Mesothelial cell of epicardium (in vitro differentiated cells): ENCODE measurements at places on chromosomes 11 and 22. TPM values are rescaled to one million over a fixed set of nuclear protein-coding genes. Genes with fewer than 3 reads are reported as not detected.

- H3K27ac ChIP-seq, result peak overlapping the region; percentile 12
- peak; percentile 49 for DNase-seq
- peak overlapping the region; percentile 77 for H3K4me3 ChIP-seq
- H3K4me1 ChIP-seq, result peaks cover 31% of the 10 kb centered on the region
- peaks cover 3% of the 10 kb centered on the region for H3K27me3 ChIP-seq
- peaks cover 10% of the 10 kb centered on the region for H3K36me3 ChIP-seq
These were observed 886 bp downstream of the PITPNM1 start for GRCh38 chr11:67504005-67504949.

- H3K4me1 ChIP-seq, result peaks cover 30% of the 10 kb centered on the region
- no peaks in the 10 kb centered on the region for H3K27me3 ChIP-seq
- no peak for DNase-seq
- no peaks in the 10 kb centered on the region for H3K36me3 ChIP-seq
These were observed 4.9 kb downstream of the ADORA2A start for GRCh38 chr22:24432059-24432853.

Gene C11orf86
- not detected in 3 replicates for total RNA-seq

GRCh38 chr11:115097796-115098408 is 406.3 kb downstream of the CADM1 start:
- H3K27me3 ChIP-seq, result peaks cover 11% of the 10 kb centered on the region
- no peaks in the 10 kb centered on the region for H3K4me1 ChIP-seq
- H3K36me3 ChIP-seq, result no peaks in the 10 kb centered on the region
- no peak overlapping the region for H3K4me3 ChIP-seq
- DNase-seq, result no peak

GRCh38 chr11:120064341-120064740 is 73.6 kb downstream of the TRIM29 start:
- DNase-seq, result no peak
- peaks cover 90% of the 10 kb centered on the region for H3K4me1 ChIP-seq
- peak overlapping the region; percentile 98 for H3K27ac ChIP-seq
- H3K4me3 ChIP-seq, result no peak overlapping the region

DNA sequence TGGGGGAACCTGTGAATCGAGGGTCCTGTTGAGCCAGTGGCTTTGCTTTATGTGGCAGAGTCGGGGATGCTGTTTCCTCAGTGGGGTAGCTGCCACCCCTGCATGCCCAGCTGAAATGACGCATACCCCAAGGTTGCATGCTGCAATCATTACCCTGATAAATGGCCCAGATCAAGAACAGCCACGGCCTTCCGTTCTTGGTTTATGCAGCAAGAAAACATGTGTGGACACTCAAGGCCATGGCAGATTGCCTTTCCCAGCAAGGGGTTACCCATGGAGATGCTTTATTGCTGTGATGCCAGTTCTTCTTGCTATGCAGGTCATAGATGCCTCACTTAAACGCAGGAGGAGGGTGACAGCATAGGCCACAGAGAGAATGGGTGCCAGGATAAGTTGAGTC is 14.3 kb upstream of the SREBF2 start:
- no peaks in the 10 kb centered on the region for H3K4me1 ChIP-seq
- peaks cover 14% of the 10 kb centered on the region for H3K36me3 ChIP-seq
- H3K4me3 ChIP-seq, result no peak overlapping the region

Gene PIK3IP1
- total RNA-seq, result 16.9 to 19.1 TPM (median 17.4 TPM) in 3 replicates

DNA sequence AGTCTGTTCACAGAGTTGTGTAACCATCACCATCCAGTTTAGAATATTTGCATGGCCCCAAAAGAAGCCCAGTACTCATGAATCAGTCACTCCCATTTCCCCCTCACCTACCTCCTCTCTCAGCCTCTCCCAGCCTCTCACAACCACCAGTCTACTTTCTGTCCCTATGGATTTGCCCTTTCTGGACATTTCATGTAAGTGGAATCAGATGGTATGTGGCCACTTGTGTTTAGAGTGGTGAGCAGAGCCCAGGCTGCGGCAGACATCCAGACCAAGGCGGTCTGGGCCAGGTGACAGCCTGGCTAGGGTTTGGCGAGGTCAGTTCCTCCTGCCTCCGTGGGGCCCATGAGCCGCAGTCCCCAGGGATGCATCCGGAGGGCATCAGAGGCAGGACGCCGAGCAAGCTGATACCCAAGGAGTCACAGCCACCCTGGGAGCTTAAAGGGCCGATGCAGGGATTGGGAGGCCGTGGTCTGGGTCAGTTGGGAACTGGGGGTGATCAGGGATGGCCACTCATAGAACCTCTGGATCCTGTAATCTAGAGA is 53.3 kb upstream of the CLDN5 start:
- no peak overlapping the region for H3K4me3 ChIP-seq
- peaks cover 4% of the 10 kb centered on the region for H3K4me1 ChIP-seq
- DNase-seq, result no peak
- peaks cover 4% of the 10 kb centered on the region for H3K27me3 ChIP-seq

Gene MS4A7
- total RNA-seq, result not detected in 3 replicates

DNA sequence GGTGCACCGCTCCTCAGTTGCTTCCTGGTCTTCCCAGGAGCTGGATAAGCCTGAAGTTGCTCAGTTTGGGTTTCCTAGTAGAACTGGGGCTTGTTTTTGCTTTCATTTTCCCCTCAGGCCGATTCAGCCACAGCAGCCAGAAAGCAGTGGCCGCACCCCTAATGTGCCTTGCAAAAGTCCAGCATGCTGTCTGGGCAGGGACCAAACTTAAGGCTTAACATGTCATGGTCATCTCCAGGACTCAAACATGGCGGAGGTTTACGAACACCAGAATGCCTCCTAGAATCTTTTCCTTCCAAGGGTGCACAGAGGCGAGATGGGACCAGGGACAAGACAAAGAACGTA is 2.5 kb downstream of the GNG3 start:
- H3K36me3 ChIP-seq, result peaks cover 17% of the 10 kb centered on the region
- H3K4me1 ChIP-seq, result peaks cover 46% of the 10 kb centered on the region
- DNase-seq, result no peak
- peak overlapping the region; percentile 98 for H3K27ac ChIP-seq

Gene OR5M3
- total RNA-seq, result not detected in 3 replicates

- DNase-seq, result no peak
- H3K27me3 ChIP-seq, result no peaks in the 10 kb centered on the region
- no peaks in the 10 kb centered on the region for H3K4me1 ChIP-seq
- H3K36me3 ChIP-seq, result peaks cover 32% of the 10 kb centered on the region
- no peak overlapping the region for H3K4me3 ChIP-seq
These were observed 39.6 kb downstream of the NAT10 start for GRCh38 chr11:34145073-34145472.

GRCh38 chr11:12079726-12080556 is 30.4 kb upstream of the MICAL2 start:
- peaks cover 2% of the 10 kb centered on the region for H3K27me3 ChIP-seq
- H3K4me1 ChIP-seq, result peaks cover 6% of the 10 kb centered on the region

Gene SEC14L2
- 4.3 to 6.5 TPM (median 5.4 TPM) in 3 replicates for total RNA-seq

DNA sequence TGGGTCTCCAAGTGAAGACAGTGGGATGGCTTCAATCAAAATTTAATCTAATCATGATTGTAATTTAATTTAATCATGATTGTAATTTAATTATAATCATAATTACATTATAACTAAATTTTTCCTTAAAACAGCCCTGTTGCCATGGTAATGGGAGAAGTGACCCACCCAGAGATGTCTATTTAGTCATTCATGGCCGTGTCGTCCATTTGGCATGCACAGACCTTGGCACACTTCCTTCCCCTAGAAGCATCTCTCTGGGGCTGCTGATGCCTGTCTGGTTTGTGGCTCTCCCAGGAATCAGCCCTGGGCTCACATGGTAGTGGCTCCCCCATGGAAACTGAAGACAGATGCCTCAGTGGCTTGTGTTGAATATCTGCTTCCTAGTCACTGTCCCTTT is 27.0 kb downstream of the P4HA3 start:
- H3K27me3 ChIP-seq, result no peaks in the 10 kb centered on the region
- H3K27ac ChIP-seq, result no peak overlapping the region
- no peak overlapping the region for H3K4me3 ChIP-seq
- H3K4me1 ChIP-seq, result peaks cover 8% of the 10 kb centered on the region
- H3K36me3 ChIP-seq, result no peaks in the 10 kb centered on the region

DNA sequence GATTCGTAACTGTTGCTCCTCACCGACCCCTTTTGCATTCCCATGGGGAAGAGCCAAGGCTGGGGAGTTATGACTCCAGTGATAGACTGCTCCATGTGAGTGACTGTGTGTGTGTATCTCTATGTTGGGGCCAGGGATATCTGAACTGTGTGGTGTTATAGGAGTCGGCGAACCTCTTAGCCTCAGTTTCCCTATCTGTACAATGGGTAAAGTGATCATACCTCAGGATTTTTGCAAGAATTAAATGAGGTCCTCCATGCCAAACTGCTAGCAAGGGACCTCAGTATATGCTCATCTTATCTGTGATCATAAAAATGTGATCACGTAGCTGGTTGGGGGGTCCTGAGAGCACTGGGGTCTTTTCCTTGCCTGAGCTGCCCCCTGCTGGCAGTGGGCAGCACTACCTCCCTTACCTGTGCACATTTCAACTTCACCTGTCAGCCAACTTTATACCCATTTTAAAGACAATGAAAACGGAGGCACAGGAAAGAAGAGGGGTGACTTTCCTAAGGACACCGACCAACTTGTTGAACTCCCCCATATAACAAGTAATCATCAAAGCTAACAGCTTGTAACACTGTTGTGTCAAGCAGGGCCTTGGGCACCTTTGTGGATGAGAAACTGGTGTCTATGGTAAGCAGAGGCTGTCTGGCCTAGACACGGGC is 1.4 kb upstream of the DPP3 start:
- peak overlapping the region; percentile 95 for H3K4me3 ChIP-seq
- DNase-seq, result no peak
- H3K27ac ChIP-seq, result peak overlapping the region; percentile 97
- H3K36me3 ChIP-seq, result no peaks in the 10 kb centered on the region
- H3K27me3 ChIP-seq, result no peaks in the 10 kb centered on the region
- H3K4me1 ChIP-seq, result peaks cover 12% of the 10 kb centered on the region

DNA sequence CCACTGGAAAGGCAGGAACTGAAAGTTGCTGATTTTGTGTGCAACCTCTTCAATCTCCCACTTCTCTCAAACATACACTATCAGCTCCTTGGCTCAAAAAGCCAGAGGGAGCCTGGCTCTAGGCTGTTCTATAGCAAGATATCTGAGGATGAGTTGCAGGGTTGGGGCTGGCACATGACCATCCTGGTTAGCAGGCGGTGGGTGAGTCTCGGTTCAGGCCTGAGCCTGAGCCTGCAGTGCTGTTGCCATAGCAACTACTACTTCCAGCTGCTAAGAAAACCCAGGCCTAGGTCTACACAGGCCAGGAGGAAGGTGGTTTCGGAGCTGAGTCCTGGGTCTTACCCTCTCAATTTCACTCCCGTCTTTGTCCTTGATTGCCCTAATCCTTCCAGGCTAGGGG is 39.0 kb downstream of the CWC15 start:
- no peaks in the 10 kb centered on the region for H3K27me3 ChIP-seq
- H3K27ac ChIP-seq, result peak overlapping the region; percentile 58
- no peak overlapping the region for H3K4me3 ChIP-seq
- no peak for DNase-seq

Gene MS4A4A
- total RNA-seq, result not detected in 3 replicates

Gene DSCAML1
- 2.0 to 3.3 TPM (median 2.5 TPM) in 3 replicates for total RNA-seq

GRCh38 chr11:111173221-111173620 is 72.3 kb upstream of the POU2AF2 start:
- no peaks in the 10 kb centered on the region for H3K27me3 ChIP-seq
- H3K4me3 ChIP-seq, result no peak overlapping the region
- H3K4me1 ChIP-seq, result no peaks in the 10 kb centered on the region
- H3K27ac ChIP-seq, result no peak overlapping the region
- no peak for DNase-seq

DNA sequence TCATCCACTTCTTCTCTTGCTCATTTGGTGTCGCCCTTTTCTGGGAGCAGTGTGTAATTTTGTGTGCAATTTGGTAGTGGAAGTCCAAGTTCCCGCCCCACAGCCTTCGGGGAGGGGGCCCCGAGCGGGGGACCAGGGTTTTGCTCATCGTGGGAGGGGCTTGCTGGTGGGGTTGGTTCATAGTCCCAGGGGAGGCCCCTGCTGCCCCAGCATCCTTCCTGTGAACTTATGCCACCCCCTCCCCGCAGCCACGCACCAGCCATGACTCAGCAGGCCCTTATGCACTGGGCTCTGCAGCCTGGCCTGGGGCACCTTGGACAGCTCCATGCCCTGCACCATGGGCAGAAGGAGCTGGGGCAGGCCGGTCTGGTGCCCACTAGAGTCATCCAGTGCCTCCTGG is 1183.6 kb downstream of the BRD1 start:
- no peaks in the 10 kb centered on the region for H3K36me3 ChIP-seq
- no peak overlapping the region for H3K27ac ChIP-seq
- H3K4me1 ChIP-seq, result no peaks in the 10 kb centered on the region
- no peaks in the 10 kb centered on the region for H3K27me3 ChIP-seq

DNA sequence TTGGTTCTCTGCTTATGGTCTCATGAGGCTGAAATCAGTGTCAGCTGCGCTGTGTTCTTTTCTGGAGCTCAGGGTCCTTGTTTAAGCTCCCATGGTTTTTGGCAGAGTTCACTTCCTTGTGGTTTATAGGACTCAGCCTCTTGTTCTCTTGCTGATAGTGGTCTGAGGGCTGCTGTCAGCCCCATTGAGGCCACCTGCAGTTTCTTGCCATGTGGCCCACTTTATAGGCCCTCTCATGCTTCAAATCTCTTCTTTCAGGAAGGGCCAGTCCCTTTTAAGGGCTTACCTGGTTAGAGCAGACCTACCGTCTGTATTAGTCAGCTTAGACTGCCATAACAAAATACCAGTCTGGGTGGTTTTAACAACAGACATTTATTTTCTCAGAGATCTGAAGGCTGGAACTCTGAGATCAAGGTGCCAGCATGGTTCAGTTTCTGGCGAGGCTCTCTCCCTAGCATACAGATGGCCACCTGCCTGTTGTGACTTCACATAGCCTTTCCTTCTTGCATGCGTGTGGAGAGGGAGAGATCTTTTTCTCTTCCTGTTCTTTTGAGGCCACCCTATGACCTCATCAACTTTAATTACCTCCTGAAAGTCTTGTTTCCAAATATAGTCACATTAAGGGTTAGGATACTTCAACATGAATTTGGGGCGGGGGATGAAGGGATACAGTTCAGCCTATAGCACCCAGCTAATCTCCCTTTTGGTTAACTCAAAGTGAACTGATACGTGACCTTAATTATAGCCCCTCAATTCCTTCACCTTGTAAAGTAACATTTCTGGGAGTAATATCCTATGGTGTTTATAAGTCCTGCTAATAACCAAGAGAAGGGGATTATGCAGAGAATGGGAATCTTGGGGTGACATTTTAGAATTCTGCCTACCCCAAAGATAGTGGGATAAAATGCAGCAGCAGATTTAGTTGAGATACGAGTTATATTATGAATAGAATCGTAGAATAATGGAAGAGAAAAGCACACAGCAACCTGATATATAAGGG is 131.8 kb downstream of the UVRAG start:
- no peak for DNase-seq
- no peak overlapping the region for H3K4me3 ChIP-seq
- peaks cover 19% of the 10 kb centered on the region for H3K4me1 ChIP-seq
- no peaks in the 10 kb centered on the region for H3K36me3 ChIP-seq
- H3K27me3 ChIP-seq, result no peaks in the 10 kb centered on the region

Gene OAF
- total RNA-seq, result 32.2 to 35.8 TPM (median 33.8 TPM) in 3 replicates

DNA sequence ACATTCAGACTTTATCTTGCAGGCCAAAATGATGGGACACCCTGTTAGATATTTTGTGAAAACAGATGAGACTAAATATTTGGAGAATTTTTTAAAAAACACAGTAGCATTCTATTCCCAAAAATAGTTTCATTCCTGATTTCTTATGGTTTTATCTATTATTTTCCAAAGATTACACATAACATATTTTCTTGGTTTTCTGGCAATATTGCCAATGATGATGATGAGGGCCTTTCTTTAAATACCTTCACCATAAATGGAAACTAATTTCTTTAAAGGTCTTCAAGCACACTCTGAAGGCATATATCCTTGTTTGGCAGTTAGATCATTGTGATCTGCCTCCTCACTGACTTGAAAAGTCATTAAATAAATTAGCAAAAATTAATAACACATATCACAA is 522.3 kb upstream of the LUZP2 start:
- no peaks in the 10 kb centered on the region for H3K27me3 ChIP-seq
- H3K27ac ChIP-seq, result no peak overlapping the region
- H3K4me3 ChIP-seq, result no peak overlapping the region
- H3K4me1 ChIP-seq, result peaks cover 9% of the 10 kb centered on the region
- DNase-seq, result no peak

Gene SLC16A8
- 0.14 to 0.60 TPM (median 0.18 TPM) in 3 replicates for total RNA-seq

Gene B4GALNT4
- 294 to 314 TPM (median 300 TPM) in 3 replicates for total RNA-seq
